ENCODE measurements at places on chromosomes 1 and 21. TPM values are rescaled to one million over a fixed set of nuclear protein-coding genes. Genes with fewer than 3 reads are reported as not detected.

AKR7A2 gene
- 41.1 TPM for total RNA-seq

ITLN1 gene
- not detected for total RNA-seq

RAB13 gene
- 53.6 TPM for total RNA-seq

SELENBP1 gene
- total RNA-seq = 12.1 TPM

MTARC1 gene
- 3.4 TPM for total RNA-seq

AADACL4 gene
- not detected for total RNA-seq

OR2L2 gene
- total RNA-seq = not detected

TNNI3K gene
- not detected for total RNA-seq

CA6 gene
- not detected for total RNA-seq

FALEC gene
- total RNA-seq = not detected

S100B gene
- not detected for total RNA-seq
